ENCODE measurements at places on chromosomes 12 and 14.

DNA sequence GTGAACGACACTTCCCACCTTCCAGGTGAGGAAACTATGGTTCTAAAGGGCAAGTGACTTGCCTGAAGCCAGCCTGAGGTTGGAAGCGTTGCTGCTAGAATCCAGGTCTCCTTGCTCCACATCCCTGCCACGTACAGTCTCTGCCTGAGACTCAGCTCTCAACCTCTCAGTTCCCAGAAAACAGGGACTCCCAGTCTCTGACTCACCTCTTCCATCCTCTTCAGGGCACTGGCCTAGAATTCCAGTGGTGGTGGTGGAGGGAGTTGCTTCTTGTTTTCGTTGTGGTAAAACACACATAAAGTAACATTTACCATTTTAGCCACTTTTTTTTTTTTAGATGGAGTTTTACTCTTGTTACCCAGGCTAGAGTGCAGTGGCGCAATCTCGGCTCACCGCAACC, 7.3 kb downstream of the GPR68 start:
- DNase-seq = no peak

DNA sequence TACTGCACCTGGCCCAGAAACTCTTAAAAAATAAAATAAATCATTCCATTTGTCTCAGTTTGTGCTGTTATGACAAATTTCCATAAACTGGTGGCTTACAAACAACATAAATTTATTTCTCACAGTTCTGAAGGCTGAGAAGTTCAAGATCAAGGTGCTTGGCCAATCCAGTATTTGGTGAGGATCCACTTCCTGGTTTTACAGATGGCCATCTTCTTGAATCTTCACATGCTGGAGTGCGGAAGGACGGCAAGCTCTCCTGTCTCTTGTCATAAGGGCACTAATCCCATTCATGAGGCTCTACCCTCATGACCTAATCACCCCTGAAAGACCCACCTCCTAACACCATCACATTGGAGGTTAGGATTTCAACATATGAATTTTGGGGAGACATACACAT, 29.9 kb upstream of the MYBPC1 start:
- DNase-seq = no peak

- DNase-seq = no peak
Measured at GRCh38 chr12:113591480-113591974, 119.9 kb upstream of the LHX5 start.

DNA sequence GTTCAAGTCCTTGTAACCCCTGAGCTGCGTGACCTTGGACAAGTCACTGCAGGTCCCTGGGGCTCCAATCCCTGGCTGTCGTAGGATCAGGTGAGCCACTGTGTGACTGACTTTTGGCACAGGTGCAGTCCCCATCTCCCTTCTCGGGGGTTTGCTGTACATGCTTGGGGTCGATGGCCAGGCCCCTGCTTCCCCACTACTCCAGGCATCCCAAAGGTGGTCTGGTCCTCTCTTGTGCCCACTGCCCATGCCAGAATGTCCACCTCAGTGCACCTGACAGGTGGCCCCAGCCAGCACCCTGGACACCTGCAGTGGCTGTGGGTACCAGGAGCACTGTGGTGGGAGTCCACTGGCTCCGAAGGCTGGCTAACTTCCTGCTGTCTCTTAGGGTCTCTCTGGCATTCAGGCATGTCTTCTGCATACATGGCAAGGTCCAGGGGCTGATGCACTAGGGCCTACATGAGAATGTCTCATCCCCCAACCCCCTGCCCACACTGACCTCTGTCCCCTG, 14.7 kb downstream of the FOXN4 start:
- no peak for DNase-seq

DNA sequence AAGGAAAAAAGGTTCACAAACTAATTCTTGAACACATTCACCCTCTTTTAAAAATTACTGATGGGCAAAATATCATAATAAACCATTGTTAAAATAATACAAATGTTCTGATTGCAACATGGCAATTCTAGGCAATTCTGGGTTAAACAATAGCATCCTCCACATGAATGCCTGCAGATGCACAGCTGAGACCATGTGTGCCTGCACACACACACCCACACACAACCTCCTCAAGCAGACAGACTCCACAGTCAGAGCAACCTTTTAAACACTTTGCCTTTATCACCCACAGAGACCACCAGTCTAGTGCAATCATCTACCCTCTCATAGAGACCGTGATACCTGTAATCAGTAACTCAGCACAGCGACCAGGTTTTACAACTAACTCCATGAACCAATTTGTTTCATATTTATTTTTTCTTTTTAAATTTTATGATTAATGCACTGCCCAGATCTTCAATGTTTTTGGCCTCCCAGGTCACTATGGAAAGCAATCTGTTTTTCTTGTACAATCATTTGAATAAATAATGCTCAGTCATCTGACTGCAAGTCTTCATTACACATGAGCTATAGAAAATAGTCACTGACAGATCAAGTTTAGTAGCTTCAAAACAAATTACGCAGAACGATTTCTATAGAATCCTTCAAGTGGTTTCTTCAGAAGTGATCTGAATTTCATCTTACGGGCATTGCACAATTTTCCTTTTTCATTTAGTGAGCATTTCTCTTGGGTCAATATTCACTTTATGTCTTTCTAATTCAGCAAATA, 105.8 kb downstream of the PRKD1 start:
- DNase-seq = no peak

GRCh38 chr12:54206791-54207190, 18.0 kb upstream of the SMUG1 start:
- no peak for DNase-seq

DNA sequence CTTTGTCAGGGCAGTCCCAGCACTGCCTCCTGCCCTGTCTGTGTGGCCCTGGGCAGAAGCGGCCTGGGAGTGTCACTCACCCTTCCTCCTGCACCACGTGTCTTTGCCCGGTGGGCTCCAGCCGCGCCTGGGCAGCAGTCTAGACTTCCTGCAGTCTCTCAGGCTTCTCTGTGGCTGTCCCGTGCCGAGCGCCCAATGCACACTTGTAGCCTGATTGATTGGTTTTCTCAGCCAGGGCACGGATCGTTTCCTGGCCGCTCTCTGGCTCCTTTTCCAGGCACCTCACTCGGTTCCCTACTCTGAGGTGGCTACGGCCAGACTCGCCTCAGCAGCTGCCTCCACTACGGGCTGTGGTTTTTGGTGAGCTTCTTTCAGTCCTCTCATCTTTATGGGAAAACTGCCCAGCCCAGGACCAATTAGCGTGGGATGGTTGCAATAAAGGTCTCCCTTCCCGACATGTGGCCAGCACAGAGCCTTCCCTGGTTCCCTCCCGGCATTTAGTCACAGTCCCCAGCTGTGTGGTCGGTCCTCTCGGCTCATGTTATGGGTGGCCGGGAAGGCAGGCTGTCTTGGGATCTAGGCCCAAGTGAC, 133.1 kb downstream of the CACNA1C start:
- no peak for DNase-seq

DNA sequence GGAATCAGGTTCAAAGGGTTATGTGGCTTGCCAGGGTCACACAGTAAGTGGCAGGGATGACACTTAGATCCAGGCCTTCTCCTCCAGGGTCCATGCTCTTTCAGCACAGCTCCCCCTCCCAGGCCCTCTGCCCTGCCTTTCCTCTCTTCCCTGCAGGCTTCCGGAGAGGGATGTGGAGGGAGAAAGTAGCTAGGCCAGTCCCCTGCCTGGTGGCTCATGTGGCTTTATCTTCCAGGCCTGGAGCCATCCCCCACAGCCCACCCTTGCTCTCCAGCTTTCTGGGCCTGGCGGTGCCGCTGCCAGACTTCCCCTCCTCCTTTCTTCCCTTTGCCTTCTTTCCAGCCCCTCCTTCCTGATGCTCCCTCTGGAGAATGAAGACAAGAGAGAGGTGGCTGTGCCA, 1.7 kb downstream of the PSMB11 start:
- no peak for DNase-seq

DNA sequence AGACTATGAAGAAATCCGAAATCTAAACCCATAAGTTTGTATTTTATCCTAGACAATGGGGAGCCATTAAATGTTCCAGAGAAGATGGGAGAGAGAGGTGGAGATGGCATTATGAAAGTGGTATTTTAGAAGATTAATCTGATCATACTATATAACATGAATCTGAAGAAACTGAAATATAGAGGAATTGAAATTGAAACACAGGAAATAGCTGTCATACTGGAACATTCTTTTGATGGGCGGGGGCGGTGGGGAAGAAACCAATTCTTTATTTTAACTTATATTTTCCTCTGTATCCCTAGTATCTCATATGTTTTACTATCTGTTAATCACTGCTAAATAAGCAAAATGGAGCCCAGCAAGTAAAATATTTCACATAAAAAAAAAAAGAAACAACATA, 27.0 kb upstream of the FOXN3 start:
- no peak for DNase-seq

- no peak for DNase-seq
Measured at GRCh38 chr14:57960946-57961785, 95.3 kb upstream of the SLC35F4 start.

DNA sequence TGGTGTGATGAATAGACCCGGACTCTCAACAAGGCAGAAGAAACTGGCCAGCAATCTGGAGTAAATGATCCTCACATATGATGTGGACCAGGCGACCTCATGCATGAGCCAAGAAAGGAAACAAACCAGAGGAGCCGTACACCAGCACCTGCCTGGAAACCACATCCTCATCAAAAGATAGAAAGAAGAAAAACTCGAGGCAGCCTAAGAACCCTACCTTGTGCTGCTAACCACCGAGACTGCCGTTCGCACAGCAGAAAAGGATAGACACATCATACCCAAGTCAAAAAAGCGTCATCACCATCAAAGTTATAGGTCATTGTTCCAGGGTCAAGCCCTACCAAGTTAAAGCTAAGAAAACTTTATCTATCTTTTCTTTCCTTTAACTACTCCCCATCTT, 66.7 kb downstream of the RESF1 start:
- no peak for DNase-seq

- DNase-seq = no peak
Measured at GRCh38 chr12:87039536-87039935, 783.3 kb upstream of the MGAT4C start.

GRCh38 chr12:90026516-90026915, 317.9 kb upstream of the ATP2B1 start:
- DNase-seq = no peak

- no peak for DNase-seq
Measured at GRCh38 chr12:27179400-27180214, 64.5 kb upstream of the STK38L start.

DNA sequence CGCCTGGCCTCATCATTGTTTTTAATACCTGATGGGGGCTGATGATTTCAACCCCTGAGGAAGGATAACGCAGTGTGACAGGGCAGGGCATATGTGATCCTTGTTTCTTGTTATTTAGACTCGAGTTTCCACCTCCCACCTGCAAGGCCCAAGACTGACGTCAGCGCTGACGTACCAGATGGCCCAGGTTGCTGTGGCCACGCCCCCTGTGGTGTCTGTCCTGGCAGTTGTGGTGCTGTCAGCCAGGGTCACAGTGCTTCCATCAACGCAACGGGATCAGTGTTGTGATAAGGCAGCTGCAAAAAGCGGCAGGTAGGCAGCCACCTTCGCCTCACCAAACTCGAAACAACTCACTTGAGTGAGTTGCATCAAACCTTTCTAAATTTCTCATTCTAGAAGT, 18.4 kb downstream of the DDX51 start:
- no peak for DNase-seq

GRCh38 chr12:91155990-91156389, 26.6 kb downstream of the DCN start:
- DNase-seq = no peak

- DNase-seq = no peak
Measured at GRCh38 chr12:50610171-50610570, 105.4 kb downstream of the DIP2B start.

DNA sequence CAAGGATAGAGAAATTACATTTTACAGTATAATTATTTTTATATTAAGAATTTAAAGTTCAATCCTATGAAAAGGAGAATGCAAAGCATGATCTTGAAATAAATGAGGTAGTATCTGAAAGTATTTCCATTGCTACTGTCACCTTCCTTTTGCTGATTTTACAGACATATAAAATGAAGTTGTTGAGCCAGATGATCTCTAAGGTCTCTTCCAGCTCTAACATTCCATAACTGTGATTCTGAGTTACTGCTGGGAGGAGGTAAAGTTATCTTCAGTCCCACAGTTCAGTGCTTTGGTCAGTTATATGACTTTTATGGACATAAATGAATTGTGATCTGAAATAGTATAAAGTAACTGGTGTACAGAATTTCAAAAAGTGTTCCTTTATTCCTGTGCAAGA, 52.8 kb downstream of the SLC38A6 start:
- DNase-seq = no peak

DNA sequence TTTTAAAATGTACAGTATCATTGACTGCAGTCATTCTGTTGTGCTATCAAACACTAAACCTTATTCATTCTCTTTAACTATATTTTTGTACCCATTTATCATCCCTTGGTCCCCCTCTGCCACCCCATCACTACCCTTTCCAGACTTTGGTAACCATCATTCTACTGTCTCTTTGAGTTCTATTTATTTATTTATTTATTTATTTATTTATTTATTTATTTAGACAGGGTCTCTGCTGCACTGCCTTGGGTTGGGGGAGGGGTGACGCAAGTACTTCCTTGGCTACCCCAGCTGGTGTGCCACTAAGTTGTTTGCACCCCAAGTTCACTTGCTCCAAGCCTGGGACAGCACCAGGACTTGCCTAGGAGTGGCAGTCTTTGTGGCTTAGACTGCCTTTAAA, 427.8 kb upstream of the NOVA1 start:
- DNase-seq = no peak

DNA sequence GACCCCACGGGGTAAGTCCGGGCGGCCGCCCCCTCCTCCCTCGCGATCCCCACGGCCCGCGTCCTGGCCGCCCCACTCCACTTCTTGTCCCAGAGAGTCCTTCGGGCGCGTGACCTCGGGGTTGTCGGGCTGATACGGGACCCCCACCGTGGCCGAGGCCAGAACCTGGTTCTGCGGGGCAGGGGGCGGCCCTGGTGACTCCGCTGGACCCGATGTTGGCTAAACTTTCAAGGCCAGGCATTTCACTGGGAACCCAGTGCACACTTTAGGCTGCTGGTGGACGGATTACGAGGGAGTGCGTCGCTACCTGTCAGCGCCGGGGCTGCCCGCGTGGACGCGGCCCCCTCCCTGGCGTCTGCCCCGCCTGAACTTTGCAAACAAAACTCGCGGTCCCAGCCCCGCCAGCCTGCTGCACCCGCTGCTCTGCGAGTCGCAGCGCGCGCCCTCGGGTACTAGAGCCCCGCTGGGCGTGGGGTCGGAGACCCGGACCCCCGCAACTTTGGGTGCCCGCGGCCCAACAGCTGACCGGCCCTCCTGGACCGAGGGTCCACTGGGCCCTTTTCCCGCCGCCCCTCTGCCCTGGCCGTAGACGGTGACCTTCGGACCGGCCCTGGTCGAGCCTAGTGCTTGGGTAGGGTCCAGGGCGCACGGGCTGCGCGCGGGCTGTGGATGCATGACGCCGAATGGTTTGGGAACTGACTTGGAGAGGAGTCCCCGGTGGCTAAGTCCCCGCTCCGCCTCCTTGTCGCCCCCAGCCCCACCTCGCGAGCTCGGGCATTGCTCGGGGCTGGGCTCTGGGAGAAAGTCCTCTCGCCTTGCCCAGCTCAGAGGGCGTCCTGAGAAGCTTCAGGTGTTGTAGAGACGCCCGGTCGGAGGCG, 624 bp downstream of the RIN3 start:
- no peak for DNase-seq

- no peak for DNase-seq
Measured at GRCh38 chr12:125079084-125079483, 13.8 kb downstream of the AACS start.
